ENCODE measurements at places on chromosomes 3 and 15. TPM values are rescaled to one million over a fixed set of nuclear protein-coding genes. Genes with fewer than 3 reads are reported as not detected.

DNA sequence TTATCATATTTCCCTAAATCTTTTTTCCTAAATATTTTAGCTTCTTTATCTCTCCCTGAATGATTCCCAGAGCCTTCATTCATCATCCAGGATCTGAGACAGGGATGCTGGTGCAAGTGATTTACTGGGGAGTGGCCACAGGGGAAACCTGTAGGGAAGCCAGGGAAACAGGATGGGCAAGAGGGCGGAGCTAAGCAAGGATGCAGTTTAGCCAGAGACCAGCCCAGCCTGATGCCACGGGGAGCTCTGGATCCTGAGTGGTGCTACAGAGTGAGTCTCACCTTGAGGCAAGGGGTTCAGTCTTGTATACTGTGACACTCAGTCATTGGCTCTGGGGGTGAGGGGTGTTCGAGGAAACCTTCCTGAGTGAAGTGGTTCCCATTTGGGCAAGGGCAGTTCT lies 39.7 kb upstream of the LRRFIP2 start:
- no peaks in the 10 kb centered on the region for H3K4me1 ChIP-seq
- H3K27ac ChIP-seq, result no peak overlapping the region
- no peak for DNase-seq
- H3K4me3 ChIP-seq, result no peak overlapping the region

- no peaks in the 10 kb centered on the region for H3K27me3 ChIP-seq
- H3K27ac ChIP-seq, result no peak overlapping the region
- no peaks in the 10 kb centered on the region for H3K4me1 ChIP-seq
- no peaks in the 10 kb centered on the region for H3K36me3 ChIP-seq
- no peak overlapping the region for H3K4me3 ChIP-seq
- no peak for DNase-seq
These were observed 474.9 kb downstream of the MAGI1 start for GRCh38 chr3:65563861-65564260.

GRCh38 chr3:141529256-141529655 lies 42.4 kb downstream of the RASA2 start:
- H3K4me1 ChIP-seq, result peaks cover 65% of the 10 kb centered on the region
- H3K4me3 ChIP-seq, result no peak overlapping the region
- no peaks in the 10 kb centered on the region for H3K36me3 ChIP-seq
- no peak for DNase-seq

DNA sequence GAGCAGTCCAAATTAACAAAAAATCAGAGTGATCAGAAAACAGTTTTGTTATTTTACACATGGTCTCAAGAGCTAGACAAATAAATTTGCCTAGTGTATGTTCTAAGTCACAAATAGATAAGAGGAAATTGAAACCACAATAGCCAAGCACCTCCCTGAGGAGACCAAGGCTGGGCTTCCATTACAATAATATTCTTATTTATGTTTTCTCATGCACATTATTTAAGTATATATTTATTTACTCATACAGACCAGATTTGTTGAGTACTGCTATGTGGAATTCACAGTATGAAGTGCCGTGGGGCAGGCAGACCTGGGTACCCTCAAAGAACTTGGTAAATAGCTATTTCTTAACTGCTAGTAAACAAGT lies 242.3 kb upstream of the ICE2 start:
- no peak for DNase-seq
- H3K36me3 ChIP-seq, result no peaks in the 10 kb centered on the region

GRCh38 chr3:63245726-63246241 lies 32.3 kb upstream of the SYNPR start:
- H3K27ac ChIP-seq, result no peak overlapping the region
- no peak overlapping the region for H3K4me3 ChIP-seq
- DNase-seq, result no peak

SLC28A1 gene
- polyA plus RNA-seq, result not detected

EPHA3 gene
- 5.2 TPM for polyA plus RNA-seq

NSMCE3 gene
- polyA plus RNA-seq, result 7.3 TPM
